ENCODE measurements at places on chromosomes 2 and 18. TPM values are rescaled to one million over a fixed set of nuclear protein-coding genes. Genes with fewer than 3 reads are reported as not detected.

DNA sequence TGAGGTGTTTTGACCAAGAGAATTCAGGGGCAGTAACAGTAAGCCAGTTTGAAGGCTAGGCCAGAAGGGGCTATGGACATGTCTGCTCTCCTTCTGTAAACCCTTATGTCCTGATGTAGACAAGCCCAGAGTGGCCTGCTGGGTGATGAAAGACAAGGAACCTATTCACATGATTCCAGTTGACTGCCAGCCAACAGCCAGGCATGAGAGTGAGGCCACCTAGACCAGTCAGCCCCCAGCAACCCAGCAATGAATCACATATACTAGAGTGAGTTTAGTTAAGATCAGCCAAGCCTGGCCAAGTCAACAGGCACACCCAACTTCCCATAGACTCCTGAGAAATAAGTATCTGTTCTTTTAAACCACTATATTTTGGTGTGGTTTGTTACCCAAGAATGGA, 1889.7 kb upstream of the CELF4 start:
- H3K4me3 ChIP-seq: no peak overlapping the region
- H3K27me3 ChIP-seq: no peaks in the 10 kb centered on the region
- no peaks in the 10 kb centered on the region for H3K36me3 ChIP-seq

DNA sequence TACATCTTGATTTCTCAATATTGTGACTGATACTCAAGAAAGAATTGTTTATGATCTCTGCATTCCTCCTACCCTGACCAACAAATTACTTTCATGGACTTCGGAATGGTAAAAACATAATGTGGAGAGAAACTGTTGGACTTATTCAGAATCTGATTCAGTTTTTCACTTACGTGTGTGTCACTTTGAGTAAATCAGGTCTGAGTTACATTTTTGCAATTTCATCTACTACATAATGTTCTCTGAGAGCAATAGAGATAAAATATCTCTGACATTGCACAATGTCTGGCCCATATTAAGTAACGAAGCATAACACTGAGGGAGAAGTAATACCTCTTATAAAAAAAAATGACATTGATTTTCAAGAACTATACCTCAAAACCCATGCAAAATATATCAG, 1337.9 kb upstream of the CHAC2 start:
- no peak overlapping the region for H3K4me3 ChIP-seq
- no peak overlapping the region for H3K27ac ChIP-seq

DNA sequence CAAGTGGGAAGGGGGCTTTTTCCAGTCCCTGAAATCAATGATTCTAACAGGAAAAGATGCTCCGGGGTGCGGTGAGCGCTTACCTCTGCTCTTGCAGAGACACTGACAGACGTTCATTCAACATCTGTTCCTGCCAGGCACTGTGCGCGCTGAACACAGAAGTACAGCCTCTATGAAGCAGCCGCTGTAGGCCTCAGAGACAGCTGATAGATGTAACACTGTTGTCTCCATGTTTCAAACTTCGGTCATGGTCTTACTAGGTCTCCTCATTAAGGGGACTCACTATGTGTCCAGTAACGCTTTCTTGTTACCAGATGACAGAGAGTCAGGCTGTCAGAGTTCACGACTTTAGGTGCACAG, 649 bp upstream of the CLIP4 start:
- peaks cover 6% of the 10 kb centered on the region for H3K27me3 ChIP-seq
- peak overlapping the region; percentile 83 for H3K27ac ChIP-seq
- H3K36me3 ChIP-seq: peaks cover 13% of the 10 kb centered on the region
- H3K4me1 ChIP-seq: peaks cover 58% of the 10 kb centered on the region

DNA sequence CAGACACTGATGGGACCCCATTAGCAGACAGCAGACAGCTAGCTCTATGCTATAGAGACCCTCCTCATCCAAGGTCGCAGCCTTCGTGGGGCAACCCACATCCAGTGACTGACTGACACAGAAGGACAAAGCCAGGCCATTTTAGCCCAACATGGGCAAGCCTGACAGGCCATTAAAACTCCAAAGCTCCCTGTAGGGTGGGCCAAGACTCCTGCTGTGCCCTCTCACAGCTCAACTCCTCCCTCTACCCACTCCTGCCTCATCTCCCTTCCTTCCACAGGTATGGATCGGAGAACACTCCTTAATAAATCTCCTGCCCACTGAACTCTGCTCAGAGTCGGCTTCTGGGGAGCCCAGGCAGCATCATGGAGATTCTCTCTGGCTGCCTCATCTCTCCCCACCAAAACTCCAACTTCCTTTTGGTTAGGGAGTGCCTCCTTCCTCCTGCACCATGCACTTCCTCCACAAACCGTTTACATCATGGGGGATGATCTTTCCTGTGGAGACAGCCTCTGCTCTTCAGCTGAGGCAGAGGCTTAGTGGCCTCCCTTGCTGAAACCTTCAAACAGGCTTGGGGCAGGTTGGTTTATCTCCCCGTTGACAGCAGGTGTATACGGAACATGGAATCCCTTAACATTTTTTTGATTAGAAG, 86.5 kb downstream of the ACTR3 start:
- no peak for DNase-seq
- H3K27ac ChIP-seq: peak overlapping the region; percentile 50
- peaks cover 14% of the 10 kb centered on the region for H3K4me1 ChIP-seq
- no peaks in the 10 kb centered on the region for H3K27me3 ChIP-seq
- no peak overlapping the region for H3K4me3 ChIP-seq

- no peak overlapping the region for H3K4me3 ChIP-seq
- H3K27ac ChIP-seq: no peak overlapping the region
- DNase-seq: no peak
- H3K27me3 ChIP-seq: peaks cover 4% of the 10 kb centered on the region
- H3K4me1 ChIP-seq: no peaks in the 10 kb centered on the region
Observed at GRCh38 chr18:58021504-58021903, 22.5 kb upstream of the NEDD4L start.

GRCh38 chr2:171800639-171801038, 93.4 kb downstream of the SLC25A12 start:
- no peak overlapping the region for H3K27ac ChIP-seq
- peaks cover 13% of the 10 kb centered on the region for H3K4me1 ChIP-seq
- DNase-seq: no peak
- no peaks in the 10 kb centered on the region for H3K27me3 ChIP-seq
- peaks cover 8% of the 10 kb centered on the region for H3K36me3 ChIP-seq

- H3K27ac ChIP-seq: no peak overlapping the region
- H3K4me1 ChIP-seq: no peaks in the 10 kb centered on the region
- no peaks in the 10 kb centered on the region for H3K27me3 ChIP-seq
- H3K36me3 ChIP-seq: peaks cover 56% of the 10 kb centered on the region
Observed at GRCh38 chr2:42733852-42734251, 30.1 kb downstream of the OXER1 start.

DNA sequence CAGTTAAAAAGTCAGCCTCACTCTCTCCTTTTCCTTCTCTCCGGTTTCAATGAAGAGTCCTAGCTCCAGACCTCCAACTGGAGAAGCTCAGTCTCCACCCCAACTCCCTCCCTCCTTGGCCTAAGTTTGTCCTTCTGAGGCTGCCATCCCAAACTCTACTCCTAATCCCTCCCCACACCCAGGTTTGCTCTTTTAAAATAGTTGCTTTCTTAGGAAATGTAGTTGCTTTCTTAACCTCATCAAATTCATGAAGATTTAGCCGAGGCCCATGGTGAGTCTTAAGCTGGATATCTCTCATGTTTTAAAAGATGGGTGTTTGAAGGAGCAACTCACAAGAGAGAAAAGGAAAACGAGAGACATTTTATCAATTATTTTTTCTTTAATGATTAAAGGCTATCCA, 937 bp upstream of the LANCL1 start:
- DNase-seq: peak; percentile 21
- peaks cover 20% of the 10 kb centered on the region for H3K36me3 ChIP-seq
- peaks cover 49% of the 10 kb centered on the region for H3K4me1 ChIP-seq
- peak overlapping the region; percentile 99 for H3K4me3 ChIP-seq

GRCh38 chr2:113834051-113834730, 55.7 kb upstream of the ACTR3 start:
- H3K36me3 ChIP-seq: no peaks in the 10 kb centered on the region
- no peak for DNase-seq
- H3K27ac ChIP-seq: no peak overlapping the region
- no peaks in the 10 kb centered on the region for H3K4me1 ChIP-seq
- no peak overlapping the region for H3K4me3 ChIP-seq

GRCh38 chr2:220445429-220446105, 818.1 kb downstream of the SLC4A3 start:
- H3K4me1 ChIP-seq: no peaks in the 10 kb centered on the region
- no peaks in the 10 kb centered on the region for H3K36me3 ChIP-seq
- no peak overlapping the region for H3K27ac ChIP-seq
- no peak for DNase-seq
- no peaks in the 10 kb centered on the region for H3K27me3 ChIP-seq

DNA sequence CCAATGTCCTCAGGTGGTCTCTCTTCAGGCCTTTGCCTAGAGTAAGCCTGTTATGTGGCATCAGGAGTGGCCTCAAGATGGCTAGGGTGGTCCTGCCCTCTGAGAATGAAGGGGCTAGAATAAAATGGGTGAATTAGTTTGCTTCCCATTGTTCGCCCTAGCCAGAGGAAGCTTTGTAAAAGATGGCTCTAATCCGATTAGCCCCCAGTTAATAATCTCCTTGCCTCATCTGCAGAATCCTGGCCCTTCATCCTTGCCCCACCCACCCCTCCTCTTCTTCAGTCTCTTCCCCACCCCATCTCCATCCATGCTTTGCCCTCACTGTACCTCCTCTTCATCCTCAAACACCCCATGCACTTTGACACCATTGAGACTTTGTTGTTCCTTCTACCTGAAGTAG, 57.4 kb upstream of the LGALSL start:
- H3K36me3 ChIP-seq: no peaks in the 10 kb centered on the region
- H3K4me3 ChIP-seq: no peak overlapping the region

DNA sequence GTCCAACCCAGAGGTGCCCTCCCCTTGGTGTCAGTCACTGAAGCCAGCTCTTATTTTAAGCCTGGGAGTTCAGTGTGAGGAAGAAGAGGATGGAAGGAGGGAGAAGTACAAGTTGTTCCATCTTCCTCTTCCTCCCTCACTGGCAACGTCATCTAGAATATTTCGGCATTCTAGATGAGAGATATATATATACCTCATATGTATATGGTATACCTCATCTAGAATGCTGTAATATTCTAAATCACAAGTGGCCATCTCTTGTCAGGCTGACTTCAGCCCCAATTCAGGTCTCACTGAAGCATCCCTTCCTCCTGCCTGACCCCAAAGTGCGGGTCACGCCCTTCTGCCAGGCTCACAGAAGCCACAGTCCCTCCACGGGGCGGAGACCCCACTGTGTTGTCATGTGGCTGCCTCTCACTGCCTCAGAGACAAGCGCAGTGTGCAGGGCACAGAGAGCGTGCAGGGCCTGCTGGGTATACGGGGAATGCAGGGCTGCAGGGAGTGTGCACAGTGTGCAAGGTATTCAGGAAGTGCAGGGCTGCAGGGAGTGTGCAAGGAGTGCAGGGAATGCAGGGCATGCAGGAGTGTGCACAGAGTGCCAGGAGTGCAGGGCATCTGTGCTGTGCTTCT, 32.8 kb upstream of the B3GNT7 start:
- no peak for DNase-seq
- peaks cover 21% of the 10 kb centered on the region for H3K4me1 ChIP-seq
- no peaks in the 10 kb centered on the region for H3K36me3 ChIP-seq
- H3K4me3 ChIP-seq: no peak overlapping the region
- H3K27me3 ChIP-seq: peaks cover 2% of the 10 kb centered on the region

DNA sequence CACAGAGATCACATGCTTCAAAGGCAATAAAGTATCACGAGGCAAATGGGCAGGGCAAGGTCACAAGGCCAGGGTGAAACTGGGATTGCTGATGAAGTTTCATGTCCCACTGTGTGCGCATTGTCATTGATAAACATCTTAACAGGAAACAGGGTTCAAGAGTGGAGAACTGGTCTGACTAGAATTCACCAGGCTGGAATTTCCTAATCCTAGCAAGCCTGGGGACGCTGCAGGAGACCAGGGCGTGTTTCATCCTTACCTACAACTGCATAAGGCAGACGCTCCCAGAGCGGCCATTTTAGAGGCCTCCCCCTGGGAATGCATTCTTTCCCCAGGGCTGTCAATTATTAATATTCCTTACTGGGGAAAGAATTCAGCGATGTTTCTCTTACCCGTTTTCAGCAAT, 33.2 kb downstream of the PTPN4 start:
- peaks cover 47% of the 10 kb centered on the region for H3K36me3 ChIP-seq
- no peak for DNase-seq
- no peaks in the 10 kb centered on the region for H3K4me1 ChIP-seq
- no peak overlapping the region for H3K27ac ChIP-seq
- no peak overlapping the region for H3K4me3 ChIP-seq

DNA sequence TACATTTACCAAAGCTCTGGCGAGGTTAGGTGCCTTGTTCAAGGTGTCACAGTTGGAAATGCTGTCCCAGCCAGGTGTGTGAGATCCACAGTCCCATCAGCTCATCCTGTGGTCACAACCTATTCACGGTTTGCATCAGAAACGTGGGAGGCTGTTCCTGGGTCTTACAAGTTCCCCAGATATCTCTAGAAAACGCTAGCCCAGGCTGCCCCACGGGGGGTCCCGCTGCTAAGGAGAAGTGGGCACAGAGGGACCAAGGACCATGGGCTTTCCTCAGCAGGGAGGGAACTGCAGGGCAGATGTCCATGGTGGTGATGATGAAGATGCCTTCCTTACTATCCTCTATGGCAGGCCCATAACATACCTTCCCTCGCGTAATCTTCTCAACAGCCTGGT, 649 bp downstream of the FECH start:
- no peaks in the 10 kb centered on the region for H3K36me3 ChIP-seq
- DNase-seq: no peak
- peaks cover 27% of the 10 kb centered on the region for H3K4me1 ChIP-seq

DNA sequence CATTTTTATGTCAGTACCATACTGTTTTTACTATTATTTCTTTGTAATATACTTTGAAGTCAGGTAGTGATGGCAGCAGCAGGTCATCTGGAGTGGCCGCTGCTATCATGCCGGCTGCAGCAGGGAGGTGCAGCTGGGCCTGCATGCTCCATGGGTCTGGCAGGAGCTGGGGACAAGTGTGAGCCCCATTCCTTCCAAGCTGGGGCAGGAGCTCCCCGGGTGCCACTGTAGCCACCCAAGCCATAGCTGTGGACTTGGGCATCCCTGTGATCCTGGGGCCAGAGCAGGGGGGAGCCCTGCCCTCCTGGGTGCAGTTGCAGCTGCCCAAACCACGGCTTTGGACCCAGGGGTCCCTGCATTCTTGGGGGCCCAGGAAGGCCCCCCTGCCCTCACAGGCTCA, 59.2 kb downstream of the CSRNP3 start:
- no peak overlapping the region for H3K27ac ChIP-seq
- H3K4me1 ChIP-seq: no peaks in the 10 kb centered on the region
- DNase-seq: no peak
- no peak overlapping the region for H3K4me3 ChIP-seq
- no peaks in the 10 kb centered on the region for H3K27me3 ChIP-seq

DNA sequence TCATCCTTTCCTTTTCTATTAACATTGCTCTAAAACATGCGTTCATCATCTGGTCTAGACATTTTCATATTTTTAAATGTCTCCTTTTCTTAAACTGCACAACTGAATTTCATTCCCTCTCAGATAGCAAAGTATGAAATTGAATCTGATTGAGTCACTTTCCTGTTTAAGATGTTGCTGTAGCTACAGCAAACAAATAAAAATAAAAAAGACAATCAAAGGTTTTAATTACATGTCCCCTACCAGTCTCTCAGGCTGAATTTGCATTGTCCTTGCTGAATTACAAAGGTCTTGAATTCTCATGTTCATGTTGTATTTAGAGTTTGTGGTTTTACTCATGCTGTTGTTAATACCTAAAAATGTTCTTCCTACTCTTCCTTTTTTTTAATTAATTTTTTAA, 537.9 kb upstream of the LRATD1 start:
- no peak overlapping the region for H3K4me3 ChIP-seq
- no peaks in the 10 kb centered on the region for H3K27me3 ChIP-seq
- no peak for DNase-seq
- no peak overlapping the region for H3K27ac ChIP-seq

Gene FAM117B
- total RNA-seq: 5.2 TPM

Gene PSTPIP2
- total RNA-seq: 8.3 TPM

Gene GRHL1
- total RNA-seq: 2.0 TPM

Gene COL4A3
- total RNA-seq: 0.13 TPM

Gene ITPRIPL1
- 43.7 TPM for total RNA-seq

Gene GDF7
- total RNA-seq: not detected

Gene DSC2
- total RNA-seq: not detected

Gene ATP5F1A
- 282 TPM for total RNA-seq
